Mesothelial cell of epicardium (in vitro differentiated cells): ENCODE measurements at places on chromosomes 1 and 21. TPM values are rescaled to one million over a fixed set of nuclear protein-coding genes. Genes with fewer than 3 reads are reported as not detected.

Gene CDC20
- 32.0 to 33.4 TPM (median 32.4 TPM) in 3 replicates for total RNA-seq

Gene MORC3
- 32.6 to 35.2 TPM (median 33.0 TPM) in 3 replicates for total RNA-seq

Gene KIF14
- 5.1 to 5.7 TPM (median 5.5 TPM) in 3 replicates for total RNA-seq

Gene LCE2B
- not detected in 3 replicates for total RNA-seq

Gene LACTBL1
- total RNA-seq = not detected in 3 replicates

Gene HUNK
- total RNA-seq = 58.8 to 61.4 TPM (median 60.6 TPM) in 3 replicates

Gene ADAMTS4
- total RNA-seq = 6.8 to 9.9 TPM (median 9.2 TPM) in 3 replicates

Gene TARS2
- 31.7 to 33.3 TPM (median 32.6 TPM) in 3 replicates for total RNA-seq

Gene PROK1
- 0.69 to 1.3 TPM (median 0.95 TPM) in 3 replicates for total RNA-seq

Gene HAX1
- 34.7 to 38.3 TPM (median 36.8 TPM) in 3 replicates for total RNA-seq

DNA sequence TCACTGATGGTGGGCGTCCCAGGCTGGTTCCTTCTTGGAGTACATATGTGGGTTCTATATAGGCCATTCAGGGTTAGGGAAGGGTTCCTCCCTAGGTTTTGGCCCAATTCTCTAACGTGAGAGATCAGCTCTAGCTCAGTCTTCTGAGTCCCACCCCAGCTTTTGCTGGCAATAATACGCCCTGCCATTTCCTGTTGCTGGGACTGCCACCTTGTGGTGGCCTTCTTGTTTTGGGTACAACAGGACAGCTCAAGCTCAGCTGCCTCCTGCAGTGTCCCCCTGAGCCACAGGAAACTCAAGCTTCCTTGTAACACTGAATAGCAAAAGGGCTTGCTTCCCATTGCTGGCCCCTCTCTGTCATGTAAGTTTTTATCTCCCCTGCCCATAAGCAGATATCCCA lies 77.8 kb downstream of the BACH1 start:
- DNase-seq = no peak

- DNase-seq = no peak
These were observed 8.7 kb upstream of the TRAPPC10 start for GRCh38 chr21:44003307-44003966.

DNA sequence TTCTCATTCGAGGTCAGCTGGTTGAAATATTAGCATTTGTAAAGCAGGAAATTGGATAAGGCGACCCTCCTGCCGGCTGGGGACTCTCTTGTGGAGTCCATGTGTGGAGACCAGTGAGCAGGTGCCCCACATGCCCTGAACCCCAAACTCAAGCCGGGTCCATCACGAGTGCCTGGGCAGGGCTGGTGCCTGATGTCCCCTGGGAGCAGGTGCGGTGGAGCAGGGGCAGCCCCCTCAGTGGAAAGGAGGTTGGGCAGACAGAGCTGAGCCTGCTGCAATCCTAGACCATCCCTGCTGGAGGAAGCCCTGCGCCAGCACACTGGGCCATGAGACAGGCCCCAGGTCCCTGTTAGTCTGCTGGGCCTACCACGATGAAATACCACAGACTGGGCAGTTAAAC lies 395.6 kb downstream of the NPHP4 start:
- no peak for DNase-seq

DNA sequence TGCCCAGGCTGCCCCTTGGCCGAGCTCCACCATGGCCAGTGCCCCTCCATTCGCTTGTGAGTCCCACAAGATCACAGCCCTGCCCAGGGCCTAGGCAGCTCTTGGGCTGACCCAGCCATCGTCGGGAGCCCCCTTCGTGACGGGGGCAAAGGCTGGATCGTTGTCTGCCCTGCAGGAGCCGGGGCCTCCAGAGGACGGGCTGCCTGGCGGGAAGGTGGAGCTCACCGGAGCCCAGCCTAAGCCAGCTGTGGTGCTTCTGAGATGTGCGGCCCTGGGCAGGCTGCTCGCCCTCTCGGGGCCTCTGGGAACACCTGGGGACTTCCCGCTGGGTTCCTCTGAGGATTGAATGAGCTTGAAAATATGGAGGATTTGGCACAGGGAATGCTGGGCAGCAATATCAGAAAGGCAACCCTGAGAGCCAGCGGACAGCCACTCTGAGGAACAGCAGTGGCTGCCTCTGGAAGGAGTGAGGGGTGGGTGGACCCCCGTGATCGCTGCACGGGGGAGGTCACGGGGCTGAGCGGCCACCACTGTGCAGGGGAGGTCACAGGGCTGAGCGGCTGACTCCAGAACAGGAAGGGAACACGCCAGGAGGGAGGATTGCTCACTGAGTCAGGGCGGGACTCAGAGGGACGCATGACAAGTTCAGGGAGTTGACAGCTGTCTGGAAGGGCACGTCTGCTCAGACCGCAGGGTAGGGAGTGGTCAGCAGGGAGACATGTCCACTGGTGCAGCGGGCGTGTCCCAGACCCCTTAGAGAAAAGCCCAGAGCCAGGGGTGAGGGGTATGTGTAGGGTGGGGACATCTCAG lies 19.3 kb downstream of the TP73 start:
- DNase-seq = no peak

DNA sequence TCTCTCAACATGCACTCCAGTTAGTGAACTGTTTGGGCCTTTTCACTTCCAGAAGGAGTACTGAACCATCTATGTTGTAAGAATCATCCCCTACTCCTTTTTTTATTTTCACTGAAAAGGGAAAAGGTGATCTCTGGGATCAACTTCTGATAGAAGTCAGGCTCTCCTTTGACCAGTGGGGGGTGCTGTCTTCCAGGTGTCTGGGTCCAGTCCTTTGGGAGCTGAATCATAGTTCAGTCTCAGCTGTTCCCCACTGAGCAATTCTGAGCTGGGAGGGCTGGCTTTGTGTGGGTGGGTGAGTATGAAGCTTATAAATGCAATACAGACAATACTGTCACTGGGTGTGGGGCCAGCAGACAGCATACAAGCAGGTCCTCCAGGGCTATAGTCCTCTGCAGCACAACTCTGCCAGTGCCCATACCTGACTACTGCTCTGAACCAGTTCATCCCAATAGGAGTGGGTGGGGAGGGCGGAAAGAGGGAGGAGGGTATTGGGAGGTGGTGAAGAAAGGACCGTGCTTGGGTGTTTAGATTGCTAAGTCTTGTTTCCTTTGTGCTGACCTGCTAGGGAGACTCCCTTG lies 12.5 kb upstream of the SARS1 start:
- no peak for DNase-seq

GRCh38 chr1:154433161-154433764 lies 28.1 kb downstream of the IL6R start:
- DNase-seq = no peak

- DNase-seq = no peak
These were observed 15.0 kb upstream of the F5 start for GRCh38 chr1:169601096-169601881.

DNA sequence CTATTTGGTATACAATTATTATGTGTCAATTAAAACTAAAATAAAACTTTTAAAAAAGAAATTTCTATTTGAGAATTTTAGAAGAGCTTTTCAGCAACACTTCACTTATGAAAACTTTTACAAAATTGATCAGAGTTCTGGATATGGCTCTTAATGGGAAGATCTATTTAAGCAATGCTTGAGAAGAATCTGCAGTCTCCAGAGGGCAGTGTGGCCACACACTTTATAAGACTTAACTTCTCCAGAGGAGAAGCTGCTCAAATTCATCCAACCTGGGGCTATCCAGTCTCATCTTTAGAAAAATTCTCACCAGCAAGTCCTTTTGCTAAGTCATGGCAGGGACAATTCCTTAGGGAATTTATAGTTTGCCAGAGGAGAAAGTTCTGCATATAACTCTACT lies 25.2 kb upstream of the AGO1 start:
- no peak for DNase-seq

DNA sequence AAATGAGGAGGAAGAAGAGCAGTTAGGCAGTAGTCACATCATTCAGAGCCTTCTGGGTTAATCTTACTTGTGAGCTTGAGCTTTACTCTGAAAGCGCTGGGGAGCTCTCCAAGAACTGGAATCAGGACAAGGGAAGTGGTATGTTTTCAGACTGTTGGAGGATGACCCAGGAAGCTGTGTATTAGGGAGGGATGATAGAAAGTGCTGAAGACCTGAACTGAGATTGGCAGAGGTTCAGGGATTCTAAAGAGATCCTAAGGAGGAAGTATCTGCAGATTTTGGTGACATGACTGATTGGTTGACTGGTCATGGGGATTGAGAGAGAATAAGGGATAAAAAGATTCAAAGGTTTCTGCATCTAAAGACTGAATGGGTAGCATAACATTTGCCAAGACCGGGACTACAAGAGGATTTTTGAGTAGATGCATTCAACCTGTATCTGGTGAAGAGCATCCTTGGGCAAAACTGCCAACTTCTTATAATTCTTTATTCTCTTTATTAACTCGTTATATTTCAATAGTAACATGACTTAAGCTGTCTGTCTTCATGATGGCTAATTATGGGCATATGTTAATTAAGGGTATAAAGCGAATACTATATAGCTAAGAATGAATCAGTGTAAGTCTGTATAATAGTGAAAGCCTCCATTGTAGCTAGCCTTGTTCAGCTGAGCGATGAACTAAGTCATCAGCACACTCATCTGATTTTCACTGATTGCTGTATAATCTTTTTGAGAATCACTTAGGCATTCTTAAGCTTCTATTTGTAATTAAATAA lies 41.8 kb downstream of the XCL1 start:
- DNase-seq = no peak

DNA sequence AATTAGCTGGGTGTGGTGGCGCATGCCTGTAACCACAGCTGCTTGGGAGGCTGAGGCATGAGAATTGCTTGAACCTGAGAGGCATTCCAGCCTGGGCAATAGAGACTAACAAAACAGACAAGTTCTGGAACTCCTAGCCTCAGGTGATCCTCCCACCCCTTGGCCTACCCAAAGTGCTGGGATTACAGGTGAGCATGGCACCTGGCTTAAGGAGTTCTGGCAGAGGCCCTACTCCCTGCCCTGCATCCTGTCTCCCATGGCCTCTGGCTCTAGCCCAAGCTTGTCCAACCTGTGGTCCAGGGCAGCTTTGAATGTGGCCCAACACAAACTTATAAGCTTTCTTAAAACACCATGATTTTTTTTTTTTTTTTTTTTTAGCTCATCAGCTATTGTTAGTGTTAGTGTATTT lies 20.4 kb downstream of the TOMM20 start:
- DNase-seq = no peak

- DNase-seq = no peak
These were observed 12.8 kb downstream of the ADARB1 start for GRCh38 chr21:45087022-45087823.

DNA sequence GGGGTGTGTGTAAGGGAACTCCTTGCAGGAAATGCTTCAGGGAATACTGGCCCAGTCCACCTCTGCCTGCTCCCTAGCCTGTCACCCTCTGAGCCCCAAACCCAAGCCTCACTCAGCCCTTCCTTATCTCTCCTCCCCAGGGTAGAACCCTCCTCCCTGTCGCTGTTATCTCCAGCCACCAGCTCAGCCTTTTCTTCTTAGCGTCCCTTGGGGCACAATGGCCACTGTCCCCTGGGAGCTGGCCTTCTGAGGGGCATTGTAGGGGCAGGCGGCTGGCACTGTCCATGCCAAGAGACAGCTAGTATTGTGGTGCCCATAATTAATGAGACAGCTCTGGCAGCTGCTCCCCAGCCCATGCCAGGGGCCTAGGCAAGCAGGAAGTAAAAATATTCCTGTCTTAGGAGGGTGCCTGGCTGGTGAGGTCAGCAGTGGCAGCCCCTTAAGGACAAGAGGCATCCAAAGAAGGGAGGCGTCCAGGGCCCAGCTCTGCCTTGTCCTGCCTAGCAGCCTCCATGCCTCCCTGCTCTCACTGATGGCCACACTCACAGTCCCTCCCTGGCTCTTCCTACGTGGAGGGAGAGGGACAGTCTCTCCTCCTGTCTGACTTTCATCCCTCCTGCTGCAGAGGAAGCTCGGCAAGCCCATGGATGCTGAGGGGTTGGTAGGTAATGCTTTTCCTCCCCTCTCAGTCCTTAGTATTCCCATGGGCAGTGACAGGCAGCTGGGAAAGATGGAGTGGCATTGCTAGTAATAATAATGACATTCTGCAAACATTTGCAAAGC lies 37.5 kb downstream of the KCNQ4 start:
- no peak for DNase-seq

- DNase-seq = no peak
These were observed 7.7 kb upstream of the SLC5A9 start for GRCh38 chr1:48214820-48215219.

DNA sequence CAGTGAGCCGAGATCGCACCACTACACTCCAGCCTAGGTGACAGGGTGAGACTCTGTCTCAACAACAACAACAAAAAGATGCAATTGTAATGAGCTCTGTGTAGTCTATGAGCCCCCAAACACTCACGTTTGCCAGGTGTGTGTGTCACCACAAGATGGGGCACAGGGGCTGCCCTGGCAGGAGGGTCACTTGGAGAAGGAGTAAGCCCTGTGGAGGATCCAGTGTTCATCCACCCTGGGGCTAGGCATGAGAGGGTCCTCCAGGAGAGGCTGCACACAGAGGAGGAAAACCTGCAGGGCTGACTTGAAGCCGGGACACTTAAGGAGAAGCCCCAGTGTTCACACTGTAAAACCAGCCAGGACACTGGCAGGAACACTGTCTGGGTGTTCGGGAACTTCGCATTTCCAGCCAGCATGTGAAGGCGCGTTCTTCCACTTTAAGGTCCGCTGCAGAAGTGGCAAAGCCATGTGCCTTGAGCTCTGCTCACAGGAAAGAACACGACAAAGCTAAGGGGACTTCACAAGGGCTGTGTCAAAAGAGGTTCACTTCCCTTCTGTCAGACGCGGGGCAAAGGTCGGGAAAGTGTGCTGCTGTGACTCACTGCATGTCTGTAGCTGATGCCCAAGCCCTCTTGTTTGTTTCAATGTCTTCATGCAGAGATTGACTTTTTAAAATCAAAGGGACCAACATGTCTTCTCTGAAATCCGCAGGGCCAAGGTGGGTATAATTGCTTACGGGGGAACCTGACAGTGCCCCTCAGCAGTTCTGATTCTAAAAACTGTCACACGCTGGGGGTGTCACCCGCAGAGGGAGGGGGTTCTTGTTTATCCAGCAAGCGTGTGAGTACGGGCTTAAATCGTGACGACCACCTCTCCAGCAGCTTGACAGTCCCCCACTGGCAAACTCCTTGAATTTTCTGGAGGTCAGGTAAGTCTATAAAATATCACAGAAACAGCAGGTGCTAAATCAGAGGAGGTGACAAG lies 102.8 kb downstream of the RIPK4 start:
- no peak for DNase-seq

DNA sequence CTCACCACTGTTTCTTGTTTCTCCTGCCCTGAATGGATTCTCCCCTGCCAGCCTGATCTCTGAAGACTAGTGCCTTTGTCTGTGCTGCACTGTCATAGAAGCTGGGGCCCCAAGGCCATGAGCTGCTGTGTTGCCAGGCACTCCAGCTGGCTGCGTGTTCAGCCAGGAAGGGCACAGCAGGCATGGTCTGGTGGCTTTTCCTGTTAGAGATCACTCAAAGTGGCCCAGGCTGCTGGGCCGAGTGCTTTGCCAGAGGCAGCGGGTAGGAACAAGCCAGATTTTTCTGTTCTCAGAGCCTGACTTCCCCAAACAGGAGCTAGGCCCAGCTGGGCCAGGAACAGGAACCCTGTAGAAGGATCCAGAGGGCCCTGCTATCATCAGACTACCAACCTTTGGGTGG lies 5.2 kb downstream of the ADPRS start:
- no peak for DNase-seq

- peak; percentile 14 for DNase-seq
These were observed 6.2 kb downstream of the WNT9A start for GRCh38 chr1:227941509-227942020.
